Activated naive CD8-positive, alpha-beta T cell treated with anti-CD3 and anti-CD28 coated beads for 36 hours (primary cell): ENCODE measurements at places on chromosomes 16 and 17.

DNA sequence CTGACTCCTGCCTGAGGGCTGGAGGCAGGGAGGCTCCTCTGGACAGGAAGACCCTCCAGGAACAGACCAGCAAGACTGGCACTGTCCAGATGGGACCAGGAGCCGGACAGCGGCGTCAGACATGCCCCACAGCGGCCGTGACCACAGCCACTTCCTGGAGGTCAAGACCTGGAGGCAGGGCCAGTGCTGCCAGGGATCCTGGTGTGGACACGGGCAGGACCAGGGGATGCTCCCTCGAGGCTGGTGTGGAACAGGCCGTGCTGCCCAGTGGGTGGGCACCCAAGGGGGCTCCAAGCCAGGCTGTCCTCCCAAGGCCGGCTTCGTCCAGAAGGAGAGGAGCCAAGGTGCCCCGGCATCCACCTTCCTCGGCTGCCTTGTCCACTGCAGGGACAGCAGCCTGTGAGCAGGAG, 4.5 kb upstream of the CCDC57 start:
- no peak for DNase-seq

- no peak for DNase-seq
Measured at GRCh38 chr17:19023209-19023999, 18.8 kb upstream of the FAM83G start.

- no peak for DNase-seq
Measured at GRCh38 chr17:79968116-79968515, 67.6 kb downstream of the TBC1D16 start.

GRCh38 chr17:17729620-17730249, 48.5 kb downstream of the RAI1 start:
- peak; percentile 51 for DNase-seq

GRCh38 chr17:19332371-19333131, 30.0 kb downstream of the B9D1 start:
- peak; percentile 22 for DNase-seq

DNA sequence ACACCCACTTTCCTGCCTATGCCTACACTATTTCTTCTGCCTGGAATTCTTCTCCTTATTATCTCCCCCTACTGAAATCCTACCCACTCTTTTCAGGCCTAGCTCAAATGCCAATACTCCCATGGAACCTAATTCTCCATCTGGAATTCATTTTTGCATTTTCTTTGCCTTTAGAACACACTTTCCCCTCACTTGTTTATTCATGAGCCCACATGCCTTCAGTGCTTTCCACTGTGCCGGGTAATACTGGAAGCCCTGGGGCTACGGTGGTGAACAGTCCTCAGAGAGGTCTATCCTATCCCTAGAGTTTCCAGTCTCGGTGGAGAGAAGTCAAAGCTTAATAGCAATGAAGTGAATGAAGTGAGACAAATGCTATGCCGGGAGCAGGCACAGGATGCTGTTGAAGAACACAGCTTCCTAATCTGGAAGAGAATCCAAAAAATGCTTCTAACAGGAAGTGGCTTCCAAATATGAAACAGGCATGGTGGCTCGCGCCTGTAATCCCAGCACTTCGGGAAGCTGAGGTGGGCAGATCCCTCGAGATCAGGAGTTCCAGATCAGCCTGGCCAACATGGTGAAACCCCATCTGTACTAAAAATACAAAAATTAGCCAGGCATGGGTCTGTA, 322.4 kb downstream of the GRIN2A start:
- no peak for DNase-seq

- no peak for DNase-seq
Measured at GRCh38 chr17:81002409-81003361, 11.0 kb downstream of the CHMP6 start.

DNA sequence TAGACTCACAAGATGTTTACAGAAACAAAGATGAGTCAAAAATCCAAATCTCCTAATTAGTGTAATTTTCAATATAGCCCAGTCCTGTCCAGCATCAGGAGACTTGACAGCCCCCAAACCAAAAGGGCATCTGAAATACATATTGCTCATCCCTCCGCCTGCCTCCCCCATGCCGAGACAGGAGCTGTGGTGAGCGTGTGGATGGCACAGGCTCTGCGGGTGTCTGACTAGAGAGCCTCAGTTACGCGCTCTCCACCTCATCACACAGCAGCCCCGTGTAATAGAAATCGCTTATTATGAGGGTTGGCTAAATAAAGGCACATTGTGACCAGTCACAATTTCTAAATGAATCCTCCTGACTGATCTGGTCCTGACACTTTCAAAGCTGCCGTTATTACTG, 43.1 kb upstream of the CBLN1 start:
- no peak for DNase-seq

DNA sequence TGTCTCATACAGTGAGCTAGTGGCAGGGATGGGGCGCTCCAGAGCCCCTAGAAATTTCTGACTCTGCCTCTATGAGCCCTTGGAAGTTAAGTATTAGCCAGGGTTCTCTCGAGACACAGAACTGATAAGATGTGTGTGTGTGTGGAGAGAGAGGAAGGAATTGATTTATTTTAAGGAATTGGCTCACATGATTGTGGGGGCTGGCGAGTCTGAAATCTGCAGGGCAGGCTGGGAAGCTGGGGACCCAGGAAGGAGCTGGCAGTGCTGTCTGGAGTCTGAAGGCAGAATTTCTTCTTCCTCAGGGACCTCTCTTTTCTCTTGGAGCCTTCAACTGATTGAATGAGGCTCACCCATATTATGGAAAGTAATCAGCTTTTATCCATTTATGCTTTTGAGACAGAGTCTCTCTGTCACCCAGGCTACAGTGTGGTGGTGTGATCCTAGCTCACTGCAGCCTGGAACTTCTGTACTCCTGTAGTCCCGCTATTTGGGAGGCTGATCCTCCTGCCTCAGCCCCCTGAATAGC, 16.8 kb downstream of the LRRC75A start:
- no peak for DNase-seq

GRCh38 chr16:72875291-72876031, 172.5 kb downstream of the ZFHX3 start:
- no peak for DNase-seq

- DNase-seq: no peak
Measured at GRCh38 chr16:88524973-88525662, 45.1 kb upstream of the ZC3H18 start.

- DNase-seq: no peak
Measured at GRCh38 chr16:8905168-8905762, 23.1 kb downstream of the LITAFD start.

DNA sequence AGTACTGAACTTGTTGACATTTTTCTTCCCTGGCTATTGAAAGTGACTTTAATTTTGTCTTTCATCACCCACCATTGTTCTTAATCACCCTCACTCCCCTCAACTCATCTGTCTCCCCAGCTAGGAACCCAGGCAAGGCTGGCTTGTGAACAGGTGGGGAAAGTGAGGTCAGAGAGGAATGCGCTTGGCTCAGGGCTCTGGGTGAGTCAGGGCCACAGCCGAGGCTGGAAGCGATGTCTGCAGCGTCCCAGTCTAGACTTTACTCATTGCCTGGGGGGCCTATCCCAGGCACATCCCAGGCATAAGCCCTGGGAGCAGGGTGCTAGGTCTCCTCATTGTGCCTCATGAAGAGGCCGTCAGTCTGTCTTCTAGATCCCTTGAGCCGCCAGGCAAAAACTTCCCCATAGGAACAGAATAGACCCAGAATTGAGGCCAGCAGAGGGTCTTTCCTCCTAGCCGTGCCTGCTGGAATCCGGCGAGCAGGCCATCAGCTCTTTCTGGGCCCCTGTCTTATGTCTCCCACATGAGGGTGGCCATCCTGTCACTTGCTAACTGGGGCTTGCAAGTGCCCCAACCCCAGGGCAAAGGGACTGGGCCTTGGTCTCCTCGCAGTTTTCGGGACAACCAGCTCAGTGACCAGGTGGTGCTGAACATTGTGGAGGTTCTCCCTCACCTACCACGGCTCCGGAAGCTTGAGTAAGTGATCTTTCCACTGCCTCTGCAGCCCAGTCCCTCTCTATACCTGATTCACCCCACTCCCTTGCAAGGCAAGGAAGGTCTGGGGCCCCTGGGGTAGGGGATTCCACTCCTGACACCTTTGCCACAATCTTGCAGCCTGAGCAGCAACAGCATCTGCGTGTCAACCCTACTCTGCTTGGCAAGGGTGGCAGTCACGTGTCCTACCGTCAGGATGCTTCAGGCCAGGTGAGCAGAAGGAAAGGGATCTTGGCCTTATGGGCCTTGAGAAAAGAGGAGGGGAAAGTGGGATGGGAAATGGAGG, 40.1 kb downstream of the NLRC5 start:
- DNase-seq: no peak

GRCh38 chr17:57604771-57605674, 140.1 kb downstream of the CCDC182 start:
- peak; percentile 63 for DNase-seq

- no peak for DNase-seq
Measured at GRCh38 chr17:13750816-13751793, 149.4 kb upstream of the HS3ST3A1 start.

GRCh38 chr16:67993207-67994039, 5.9 kb downstream of the DPEP2 start:
- DNase-seq: peak; percentile 90

DNA sequence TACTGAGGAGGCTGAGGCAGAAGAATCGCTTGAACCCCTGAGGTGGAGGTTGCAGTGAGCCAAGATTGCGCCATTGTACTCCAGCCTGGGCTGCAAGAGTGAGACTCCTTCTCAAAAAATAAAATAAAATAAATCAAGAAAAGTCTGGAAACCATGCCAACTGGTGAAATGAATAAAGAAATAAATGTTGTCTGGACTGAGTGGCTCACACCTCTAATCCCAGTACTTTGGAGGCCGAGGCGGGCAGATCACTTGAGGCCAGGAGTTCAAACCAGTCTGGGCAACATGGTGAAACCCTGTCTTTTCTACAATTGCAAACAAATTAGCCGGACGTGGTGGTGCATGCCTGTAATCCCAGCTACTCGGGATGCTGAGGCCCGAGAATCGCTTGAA, 744 bp upstream of the LRRC37A3 start:
- DNase-seq: no peak

DNA sequence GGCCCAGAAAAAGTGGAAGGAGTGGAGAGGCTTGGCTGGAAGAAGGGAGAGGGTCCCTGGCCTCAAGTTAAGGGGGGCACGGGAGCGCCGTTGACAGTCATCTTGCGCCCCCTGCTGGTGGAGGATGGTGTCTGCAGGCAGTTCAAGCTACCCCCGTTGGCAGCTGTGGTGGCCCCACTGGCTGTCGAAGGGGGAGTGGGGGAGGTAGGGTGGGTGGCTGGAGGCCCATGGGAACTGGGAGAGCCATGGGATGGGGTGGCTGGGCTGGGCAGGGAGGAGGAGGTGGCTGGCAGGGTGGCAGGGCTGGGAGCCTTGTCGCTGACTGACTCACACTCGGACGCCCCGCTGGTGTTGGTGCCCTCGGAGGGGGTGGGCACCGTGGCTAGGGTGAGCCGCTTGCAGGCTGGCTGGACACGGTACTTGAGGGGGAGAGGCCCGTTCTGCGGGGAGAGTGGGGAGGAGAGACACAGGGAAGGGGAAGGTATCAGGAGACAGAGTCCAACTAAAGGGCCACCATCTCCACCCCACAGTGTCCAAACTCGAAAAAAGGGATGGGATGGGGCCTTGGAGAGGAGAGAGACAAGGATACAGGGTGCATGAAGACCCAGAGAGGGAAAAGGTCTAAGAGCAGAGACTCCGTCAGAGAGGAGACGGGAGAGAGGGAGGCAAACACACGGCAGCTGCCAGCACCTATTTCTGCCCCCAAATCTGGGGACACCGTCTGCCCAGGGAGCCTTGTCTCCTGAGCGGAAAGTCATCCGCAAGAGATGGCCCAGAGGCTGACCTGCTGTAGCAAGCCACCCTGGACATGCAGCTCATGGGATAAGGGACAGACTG, 5.2 kb downstream of the CISD3 start:
- DNase-seq: peak; percentile 71

- no peak for DNase-seq
Measured at GRCh38 chr17:9140550-9141424, 119.5 kb downstream of the NTN1 start.

DNA sequence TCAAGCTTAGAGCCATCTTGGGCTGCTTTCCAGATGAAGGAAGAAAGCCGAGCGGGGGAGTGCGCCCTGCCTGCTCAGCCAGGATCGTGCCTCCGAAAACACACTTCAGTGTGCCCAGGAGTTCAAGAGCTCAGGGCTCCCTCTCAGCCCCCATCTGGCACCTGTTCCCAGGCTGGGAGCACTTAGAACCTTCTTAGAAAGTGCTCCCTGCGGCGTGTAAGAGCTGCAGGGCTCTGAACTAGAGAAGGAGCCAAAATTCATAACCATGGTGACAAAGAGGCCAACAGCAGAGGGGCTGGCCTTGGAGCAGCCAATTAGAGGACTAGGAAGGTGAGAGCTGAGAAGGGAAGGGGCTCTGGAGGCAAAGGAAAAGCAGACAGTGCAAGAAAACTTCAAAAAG, 59.0 kb upstream of the TNRC6C start:
- DNase-seq: no peak

DNA sequence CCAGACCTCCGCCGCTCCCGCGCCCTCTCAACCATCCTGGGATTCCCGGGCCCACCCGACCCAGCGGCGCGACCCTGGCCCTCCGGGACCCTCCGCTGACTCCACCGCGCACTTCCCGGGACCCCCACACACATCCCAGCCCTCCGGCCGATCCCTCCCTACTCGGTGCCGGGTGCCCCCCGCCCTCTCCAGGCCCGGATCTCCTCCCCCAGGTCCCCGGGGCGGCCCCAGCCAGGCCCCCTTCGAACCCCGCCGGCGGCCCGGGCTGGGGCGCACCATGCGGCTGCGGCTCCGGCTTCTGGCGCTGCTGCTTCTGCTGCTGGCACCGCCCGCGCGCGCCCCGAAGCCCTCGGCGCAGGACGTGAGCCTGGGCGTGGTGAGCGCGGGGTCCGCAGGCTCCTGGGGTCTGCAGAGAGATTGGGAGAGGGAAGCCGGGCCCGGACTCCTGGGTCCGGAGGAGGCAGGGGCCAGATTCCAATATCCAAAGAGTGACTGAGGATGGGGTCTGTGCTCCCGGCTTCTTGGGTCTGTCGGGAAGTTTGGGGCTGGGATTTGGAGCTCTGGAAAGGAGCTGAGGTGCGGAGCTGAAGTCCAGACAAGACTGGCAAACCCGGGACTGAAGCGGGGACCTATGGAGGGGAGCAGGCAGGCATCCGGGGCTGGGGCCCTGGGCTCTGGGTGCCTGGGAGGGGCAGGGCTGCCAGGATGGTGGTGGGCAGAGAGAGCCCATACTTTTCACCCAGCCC, 453 bp downstream of the MMP25 start:
- DNase-seq: no peak

DNA sequence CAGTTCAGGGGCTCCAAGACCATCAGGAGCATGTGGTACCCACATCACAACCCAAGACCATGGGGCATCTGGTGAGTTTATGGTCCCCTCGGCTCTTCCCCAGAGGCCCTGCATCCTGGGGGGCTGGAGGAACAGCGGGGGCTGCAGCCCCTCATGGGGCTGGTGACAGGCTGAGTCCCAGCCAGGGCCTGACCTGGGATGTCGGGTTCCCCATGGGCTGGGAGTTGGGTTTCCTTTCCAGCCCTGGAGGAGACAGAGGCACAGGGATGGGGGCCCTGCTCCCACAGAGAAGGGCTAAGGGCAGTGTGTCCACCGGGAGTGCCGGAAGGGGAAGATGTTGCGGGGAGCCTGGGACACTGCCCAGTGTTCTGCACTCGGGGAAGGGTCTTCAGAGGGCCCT, 82.4 kb downstream of the GOSR1 start:
- no peak for DNase-seq
